ENCODE measurements at places on chromosomes 1 and 21.

- no peak for DNase-seq
These were observed 119.2 kb downstream of the RWDD3 start for GRCh38 chr1:95353194-95353593.

DNA sequence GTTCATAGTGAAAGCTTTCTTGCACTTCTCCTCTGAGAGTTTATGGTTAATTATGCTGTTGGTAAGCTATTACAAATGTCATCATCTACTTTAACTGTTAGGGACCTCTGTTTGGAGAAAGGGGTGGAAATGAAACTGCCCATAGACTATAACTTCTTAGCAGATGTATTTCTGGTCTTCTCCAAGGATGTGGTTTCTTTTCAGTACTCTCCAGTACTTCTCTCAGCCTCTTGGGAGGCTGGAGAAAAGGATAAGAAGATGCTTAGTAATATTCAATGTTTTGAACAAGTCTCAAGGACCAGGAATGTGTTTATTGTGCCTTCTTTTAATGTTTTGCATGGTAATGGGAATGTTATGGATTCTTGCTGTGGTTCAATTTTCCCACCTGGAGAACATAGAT is 60.4 kb downstream of the LAMC2 start:
- DNase-seq = no peak

GRCh38 chr1:107940701-107941100 is 24.3 kb downstream of the VAV3 start:
- no peak for DNase-seq

- DNase-seq = no peak
These were observed 25.5 kb downstream of the ADAMTS5 start for GRCh38 chr21:26941421-26941820.
